ENCODE measurements at places on chromosomes 1 and 21. TPM values are rescaled to one million over a fixed set of nuclear protein-coding genes. Genes with fewer than 3 reads are reported as not detected.

Gene COA6
- 48.7 TPM for total RNA-seq

DNA sequence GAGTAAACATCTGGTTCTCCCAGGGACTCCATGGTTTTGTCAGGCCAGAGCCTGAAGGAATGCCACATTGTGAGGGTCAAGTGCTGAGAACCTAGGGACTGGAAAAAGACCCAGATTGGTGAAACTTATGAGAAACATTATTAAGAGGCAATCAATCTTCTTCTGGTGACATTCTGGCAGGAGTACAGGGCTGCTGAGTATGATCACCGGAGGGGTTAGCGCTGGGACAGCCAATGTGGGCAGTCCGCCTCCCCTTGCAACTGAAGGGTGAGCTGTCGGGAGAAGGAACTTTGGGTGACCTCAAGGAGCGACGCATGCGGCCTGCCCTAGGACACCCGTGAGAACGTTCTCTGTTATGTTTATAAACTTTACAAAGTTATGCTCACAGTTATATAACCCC is 429.0 kb downstream of the LMO4 start:
- no peaks in the 10 kb centered on the region for H3K36me3 ChIP-seq
- no peak overlapping the region for H3K4me3 ChIP-seq
- no peaks in the 10 kb centered on the region for H3K4me1 ChIP-seq
- no peak for DNase-seq

GRCh38 chr1:54325703-54326461 is 80.3 kb downstream of the SSBP3 start:
- H3K4me1 ChIP-seq, result peaks cover 6% of the 10 kb centered on the region
- no peak overlapping the region for H3K4me3 ChIP-seq
- no peaks in the 10 kb centered on the region for H3K36me3 ChIP-seq

GRCh38 chr21:32520875-32521735 is 64.2 kb downstream of the TCP10L start:
- DNase-seq, result peak; percentile 75
- H3K27ac ChIP-seq, result no peak overlapping the region
- H3K36me3 ChIP-seq, result no peaks in the 10 kb centered on the region
- H3K4me3 ChIP-seq, result no peak overlapping the region
- H3K4me1 ChIP-seq, result peaks cover 10% of the 10 kb centered on the region
